ENCODE measurements at places on chromosomes 6 and 20.

GRCh38 chr6:13676551-13677156, 35.0 kb downstream of the RANBP9 start:
- no peak for DNase-seq

DNA sequence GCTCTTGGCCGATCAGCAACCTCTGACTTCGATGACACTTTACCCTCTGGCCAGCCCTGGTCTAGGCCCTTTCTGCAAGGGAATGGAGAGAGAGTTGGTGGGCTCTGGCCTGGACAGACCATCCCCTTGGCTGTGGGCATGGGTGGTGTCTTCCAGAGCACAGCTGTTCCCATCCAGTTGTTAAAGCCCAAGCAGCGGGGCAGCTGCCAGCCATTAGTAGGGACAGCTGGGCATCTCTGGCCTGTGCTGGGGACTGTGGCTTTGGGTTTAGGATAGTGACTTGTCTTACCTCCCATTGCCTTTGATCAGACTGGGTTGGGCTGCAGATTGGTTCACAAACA, 2.8 kb downstream of the CDC25B start:
- no peak for DNase-seq

DNA sequence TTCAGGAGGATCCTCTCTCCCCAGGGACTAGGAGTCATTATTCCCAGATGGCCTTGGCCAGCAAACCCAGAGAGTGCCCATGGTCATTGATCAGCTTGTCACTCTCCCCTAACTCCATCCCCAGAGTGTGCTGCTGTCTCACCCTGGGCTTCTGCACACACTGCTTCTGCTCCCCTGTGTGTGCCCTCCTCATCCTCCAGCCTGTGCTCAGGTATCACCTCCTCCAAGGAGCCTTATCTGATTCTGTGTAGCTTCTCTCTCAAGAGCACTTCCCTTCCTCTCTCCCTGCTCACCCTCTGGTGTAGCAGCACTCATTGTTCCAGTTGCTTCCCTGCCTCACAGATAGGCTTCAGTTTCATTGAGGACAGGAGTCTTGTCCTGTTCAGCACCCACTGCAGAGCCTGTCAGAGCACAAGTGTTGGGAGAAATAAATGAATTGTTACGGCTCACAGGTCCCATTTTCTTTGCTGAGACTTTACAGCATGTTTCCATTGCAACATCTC, 102.4 kb downstream of the JAG1 start:
- no peak for DNase-seq

DNA sequence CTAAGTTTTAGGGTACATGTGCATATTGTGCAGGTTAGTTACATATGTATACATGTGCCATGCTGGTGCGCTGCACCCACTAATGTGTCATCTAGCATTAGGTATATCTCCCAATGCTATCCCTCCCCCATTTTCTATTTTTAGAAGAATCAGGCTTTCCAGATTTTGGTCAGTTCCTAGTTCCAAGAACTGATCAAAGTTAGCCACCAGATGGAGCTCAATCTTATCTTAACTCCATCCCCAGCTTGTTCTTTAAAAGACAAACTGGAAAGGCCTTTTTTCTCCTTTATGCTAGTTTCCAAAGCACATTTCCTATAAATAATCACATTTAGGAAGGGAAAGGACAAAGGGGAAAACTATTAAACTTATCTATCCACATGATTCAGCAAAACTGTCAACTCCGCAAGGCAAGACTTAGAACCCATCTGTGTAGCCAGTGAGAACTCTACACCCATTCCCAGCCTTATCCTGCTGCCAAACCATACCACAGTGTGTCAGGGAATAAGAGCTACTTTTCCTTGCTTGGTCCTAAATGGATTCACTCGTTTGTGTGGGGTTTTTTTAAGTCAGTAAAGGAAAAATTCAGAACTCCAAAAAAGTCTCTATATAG, 22.8 kb upstream of the KHDC1 start:
- peak; percentile 41 for DNase-seq

All from NAMALWA (cell line).